CD4-positive, alpha-beta T cell treated with Interleukin-4 for 1 hour (primary cell): ENCODE measurements at places on chromosomes 1 and 21.

DNA sequence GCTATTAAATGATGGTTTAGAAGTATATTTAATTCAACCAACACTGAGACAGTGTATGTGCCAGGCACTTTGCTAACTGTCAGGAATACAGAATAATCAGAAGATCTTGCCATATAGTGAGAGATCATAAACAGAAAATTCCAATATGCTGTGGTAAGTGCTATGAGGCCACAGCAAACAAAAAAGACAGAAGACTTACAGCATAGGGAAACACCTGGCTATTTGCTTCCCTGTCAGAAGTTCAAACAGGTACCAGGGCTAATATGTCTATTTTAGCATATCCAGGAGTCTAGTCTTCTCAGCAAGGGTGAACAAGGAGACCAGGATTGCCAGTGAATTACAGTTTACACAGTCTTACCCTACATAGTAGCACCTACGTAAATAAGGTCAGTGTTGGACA is 30.4 kb downstream of the TRIT1 start:
- no peak for DNase-seq

- no peak for DNase-seq
These were observed 332.6 kb downstream of the NPHP4 start for GRCh38 chr1:5659606-5660005.

GRCh38 chr1:27941671-27942540 is 7.1 kb downstream of the SMPDL3B start:
- no peak for DNase-seq

GRCh38 chr1:237470712-237471338 is 419.9 kb downstream of the ZP4 start:
- no peak for DNase-seq

DNA sequence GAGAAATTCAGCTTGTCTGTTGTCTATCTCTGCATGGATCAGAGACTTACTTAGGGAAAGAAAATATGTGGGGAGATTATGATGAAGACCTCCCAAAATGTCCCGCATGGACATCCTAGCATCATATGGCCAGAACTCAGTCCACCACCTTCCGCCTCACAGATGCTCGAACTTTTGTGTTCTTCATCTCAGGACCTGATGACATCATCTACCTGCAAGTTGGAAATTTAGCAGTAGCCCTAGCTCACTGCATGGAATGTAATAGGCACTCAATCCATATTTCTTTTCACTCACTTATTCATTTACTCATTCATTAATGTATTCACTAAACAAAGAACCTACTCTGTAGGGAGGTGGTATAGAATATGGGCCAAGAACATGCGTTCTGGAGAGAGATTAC is 96.8 kb downstream of the CLIC6 start:
- no peak for DNase-seq

DNA sequence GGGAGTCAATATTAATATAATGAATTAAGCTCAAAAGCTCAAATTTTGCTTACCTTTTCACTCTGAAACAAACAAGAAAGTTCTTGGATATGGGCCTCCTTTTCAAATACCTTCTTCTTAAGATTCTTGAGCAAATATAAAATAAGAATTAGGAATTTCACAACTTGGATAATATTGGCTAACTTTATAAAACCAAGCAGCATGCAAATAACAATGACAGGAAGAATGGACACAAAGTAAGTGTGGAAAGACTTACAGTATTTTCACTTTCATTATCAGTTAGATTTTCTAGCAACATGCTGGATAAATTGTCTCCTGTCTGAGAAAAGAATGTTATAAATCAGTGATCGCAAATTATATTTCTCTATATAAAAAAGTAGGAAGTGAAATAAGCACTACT is 13.2 kb downstream of the ODF2L start:
- DNase-seq = no peak

- no peak for DNase-seq
These were observed 126.0 kb upstream of the CAMK1G start for GRCh38 chr1:209457401-209458125.

GRCh38 chr1:214573386-214574318 is 22.2 kb upstream of the PTPN14 start:
- no peak for DNase-seq

DNA sequence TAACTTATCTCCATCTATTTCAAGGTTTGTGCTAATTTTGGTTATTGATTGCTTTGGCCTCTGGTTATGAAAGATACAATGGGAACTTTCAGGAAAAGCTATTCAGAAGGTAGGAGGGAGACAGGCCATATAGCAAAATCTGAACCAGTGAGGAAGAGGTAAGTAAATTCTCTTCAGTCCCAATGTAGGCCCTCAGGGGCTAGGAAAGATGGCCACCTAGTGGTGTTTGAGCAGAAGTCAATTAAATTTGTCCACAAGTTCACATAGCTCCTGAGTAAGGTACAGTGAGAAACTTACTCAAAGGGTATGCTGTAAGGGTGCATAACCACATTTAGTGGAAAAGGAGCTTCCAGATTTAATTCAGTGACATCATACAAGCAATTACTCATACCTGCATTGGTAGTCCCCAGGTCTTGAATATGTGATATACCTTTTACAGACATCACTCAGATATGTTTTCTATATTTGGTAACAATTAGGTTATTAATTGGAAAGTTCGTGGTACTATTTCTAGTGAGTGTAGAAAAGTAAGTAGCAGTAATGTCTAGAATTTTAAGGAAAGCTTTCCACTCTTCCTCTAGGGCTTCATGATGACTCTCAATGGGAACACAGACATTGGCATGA is 21.4 kb upstream of the FMO1 start:
- DNase-seq = peak; percentile 18

GRCh38 chr21:24369746-24370145 is 1237.5 kb downstream of the MRPL39 start:
- no peak for DNase-seq

GRCh38 chr1:12620488-12620865 is 2.5 kb upstream of the DHRS3 start:
- DNase-seq = no peak
